ENCODE measurements at places on chromosomes 16 and 17.
A peak's percentile ranks its signal among the peaks of the same experiment; 100 is the strongest.

- DNase-seq, result no peak
Observed at GRCh38 chr16:813204-813915, 12.8 kb upstream of the GNG13 start.

GRCh38 chr16:46787909-46788308, 39.8 kb upstream of the MYLK3 start:
- DNase-seq, result no peak

- DNase-seq, result no peak
Observed at GRCh38 chr16:15510992-15511391, 76.6 kb downstream of the BMERB1 start.

GRCh38 chr16:30805370-30806169, 18.6 kb upstream of the ZNF629 start:
- peak; percentile 92 for DNase-seq

- DNase-seq, result no peak
Observed at GRCh38 chr16:1159325-1159972, 6.5 kb downstream of the CACNA1H start.

- DNase-seq, result no peak
Observed at GRCh38 chr16:54072237-54072636, 214.3 kb downstream of the IRX3 start.

DNA sequence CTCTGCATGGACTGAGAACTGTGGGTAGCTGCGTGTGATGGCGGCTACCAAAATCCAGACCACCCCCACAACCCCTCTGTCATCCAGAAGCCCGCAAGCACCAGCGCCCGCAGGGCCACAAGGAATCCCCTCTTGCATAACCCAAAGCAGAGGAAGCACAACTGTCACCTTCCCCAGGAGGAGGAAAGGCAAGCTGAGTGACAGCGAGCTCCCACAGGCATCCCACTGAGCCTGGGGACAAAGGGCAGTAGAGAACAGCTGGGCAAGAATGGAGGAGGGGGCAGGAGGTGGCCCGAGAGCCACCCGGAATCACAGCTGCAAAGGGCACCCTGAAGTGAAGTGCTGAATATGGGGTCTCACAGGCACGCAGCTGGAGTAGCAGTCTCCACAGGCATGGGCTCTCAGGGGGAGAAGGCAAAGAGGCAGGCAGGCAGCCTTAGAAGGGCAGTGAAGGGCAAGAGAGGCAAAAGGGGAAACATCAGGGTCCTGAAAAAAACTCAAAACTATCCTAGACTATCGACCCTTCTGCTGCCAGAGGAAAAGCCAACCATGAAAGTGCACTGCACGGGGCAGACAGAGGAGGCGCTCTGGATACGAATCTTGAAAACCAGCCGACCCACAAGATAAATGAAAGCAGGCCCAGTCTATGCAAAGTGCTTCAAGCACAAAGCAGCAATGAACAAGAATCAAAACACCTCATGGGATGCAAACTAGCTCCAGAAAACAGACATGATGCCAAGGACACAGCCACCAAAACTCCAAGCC, 17.1 kb downstream of the USP36 start:
- no peak for DNase-seq

- DNase-seq, result no peak
Observed at GRCh38 chr16:11411059-11411550, 65.8 kb downstream of the RMI2 start.

DNA sequence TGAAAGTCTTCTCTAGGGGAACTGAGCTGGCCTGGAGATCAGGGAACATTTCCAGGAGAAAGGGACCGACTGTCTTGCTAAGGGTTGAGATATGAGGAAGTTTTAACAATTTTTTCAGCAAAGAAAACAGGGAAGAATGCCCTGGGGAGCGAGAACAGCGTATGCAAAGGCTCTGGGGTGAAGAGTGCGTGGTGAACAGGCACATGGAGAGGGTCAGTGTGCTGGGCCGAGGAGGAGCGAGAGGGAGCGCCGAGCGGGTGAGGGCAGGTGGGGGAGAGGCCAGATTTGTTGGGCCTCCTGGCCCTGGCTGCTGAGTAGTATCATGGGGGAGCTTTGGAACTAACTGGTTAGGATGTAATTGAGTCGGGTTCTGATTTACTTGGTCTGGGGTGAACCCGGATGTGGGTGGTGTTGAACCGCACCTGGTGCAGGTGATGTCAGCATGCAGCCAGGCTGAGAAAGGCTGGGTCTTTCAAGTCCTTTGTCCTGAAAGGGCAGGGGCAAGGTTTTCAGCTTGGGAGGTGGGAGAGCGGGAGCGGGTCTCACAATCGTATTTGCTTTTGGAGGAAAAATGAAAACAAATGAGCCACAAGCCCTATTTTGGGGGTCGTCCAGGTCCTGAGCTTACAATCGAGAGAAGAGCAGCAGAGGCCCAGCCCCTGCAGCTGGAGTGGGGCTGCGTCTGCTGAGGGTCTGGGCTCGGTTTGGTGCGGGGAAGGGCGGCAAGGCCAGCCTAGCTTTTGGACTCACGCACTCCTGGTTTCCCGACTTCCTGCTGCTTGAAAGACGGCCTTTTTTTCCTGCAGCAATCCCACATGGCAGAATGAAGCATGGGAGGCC, 11.1 kb upstream of the WFDC1 start:
- DNase-seq, result no peak

- DNase-seq, result peak; percentile 84
Observed at GRCh38 chr16:30535777-30536190, 1.1 kb upstream of the ZNF747 start.

DNA sequence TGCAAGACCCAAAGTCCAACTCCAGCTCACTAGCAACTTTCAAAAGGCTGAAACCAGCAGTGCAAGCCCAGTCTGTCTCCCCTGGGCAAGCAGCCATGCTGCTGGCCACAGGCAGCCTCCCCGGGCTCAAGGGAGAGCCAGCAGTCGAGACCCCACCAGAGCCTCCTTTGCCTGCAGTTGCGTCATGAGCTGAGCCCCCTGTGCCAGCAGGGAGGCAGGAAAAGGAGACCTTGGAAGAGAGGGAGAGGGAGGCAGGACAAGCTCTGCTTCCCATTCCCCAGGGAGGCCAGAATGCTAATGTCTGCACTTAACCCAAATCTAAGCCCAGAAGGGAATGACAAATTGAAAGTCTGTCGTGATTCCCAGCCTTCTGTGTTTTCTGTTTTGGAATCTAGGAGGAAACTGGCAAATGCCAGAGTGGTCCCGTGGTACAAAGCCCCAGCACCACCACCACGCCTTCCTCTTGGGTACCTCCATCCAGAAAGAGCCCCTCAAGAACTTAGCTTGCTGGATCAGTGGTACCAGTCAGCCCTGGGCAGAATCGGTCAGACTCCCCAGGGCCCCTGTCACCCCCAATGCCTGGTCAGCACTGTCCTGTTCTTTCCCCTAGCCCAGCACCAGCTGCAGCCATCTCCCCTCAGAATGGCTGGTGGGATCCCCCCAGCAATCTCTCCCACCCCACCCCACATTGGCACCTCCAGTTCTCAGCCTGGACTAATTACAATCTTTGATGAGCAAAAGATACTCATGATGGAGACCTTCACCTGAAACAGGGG, 99.3 kb upstream of the TNRC6C start:
- no peak for DNase-seq

DNA sequence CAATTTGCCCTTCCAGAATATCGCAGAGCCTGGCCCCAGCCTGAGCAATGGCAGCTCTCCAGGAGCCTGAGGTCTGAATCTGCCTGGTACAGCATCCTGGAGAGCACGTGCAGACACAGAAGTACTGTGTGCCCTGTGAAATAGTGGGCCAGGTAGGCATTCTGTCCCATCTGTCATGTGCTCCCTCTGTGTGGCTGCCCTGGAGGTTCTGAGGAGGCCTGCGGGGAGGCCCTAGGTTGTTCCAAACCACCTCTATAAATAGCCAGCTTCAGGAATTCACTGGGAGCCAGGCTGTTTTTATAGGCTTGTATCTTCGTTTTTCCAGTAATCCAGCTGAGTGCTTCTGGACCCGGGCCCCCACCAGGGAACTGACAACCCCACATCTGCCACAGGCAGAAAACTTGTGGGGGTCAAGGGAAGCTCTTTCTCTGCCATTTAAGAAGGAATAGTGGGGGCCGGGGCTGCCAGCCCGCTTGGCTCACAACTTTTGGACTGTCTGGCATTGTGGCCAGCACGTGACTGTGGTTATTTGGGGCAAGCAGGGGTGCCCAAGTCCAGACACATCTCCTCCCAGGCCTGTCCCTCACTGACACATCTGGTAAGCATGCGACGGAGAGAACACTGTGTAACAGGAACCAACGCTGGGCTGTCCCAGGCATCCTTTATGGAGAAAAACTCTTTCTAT, 356.3 kb upstream of the TNRC6C start:
- no peak for DNase-seq
